T-helper 2 cell (primary cell): ENCODE measurements at places on chromosomes 7 and 10.

GRCh38 chr7:148883266-148884048 is 634 bp downstream of the EZH2 start:
- peak; percentile 52 for DNase-seq

GRCh38 chr7:50856806-50857205 is 74.1 kb upstream of the GRB10 start:
- DNase-seq, result no peak

DNA sequence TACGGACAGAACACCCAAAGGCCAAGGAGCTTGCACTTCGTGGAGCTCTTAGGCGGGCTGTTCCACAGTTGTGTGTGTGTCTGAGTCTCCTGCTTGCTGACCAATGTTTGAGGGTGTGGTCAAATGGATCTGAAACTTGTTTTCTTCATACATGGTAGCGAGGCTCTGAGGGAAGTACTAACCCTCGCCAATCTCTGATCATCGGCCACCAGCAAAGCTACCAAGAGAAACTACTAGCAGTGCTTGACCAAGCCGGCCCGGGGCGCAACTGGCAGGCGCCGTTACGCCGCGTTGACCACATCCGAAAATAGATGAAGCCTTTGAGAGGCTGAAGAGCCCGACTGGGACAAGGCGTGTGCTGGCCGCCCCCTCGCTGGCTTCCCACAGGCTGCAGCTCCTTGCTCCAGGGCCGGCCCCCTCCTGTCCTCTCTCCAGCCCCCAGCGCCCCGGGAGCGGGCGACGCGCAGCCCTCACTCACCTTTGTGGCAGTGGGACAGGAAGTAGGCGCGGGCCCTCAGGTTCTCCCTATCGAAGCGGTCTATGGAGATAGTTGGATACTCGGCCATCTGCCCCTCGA is 384 bp downstream of the DCLRE1C start:
- peak; percentile 46 for DNase-seq

DNA sequence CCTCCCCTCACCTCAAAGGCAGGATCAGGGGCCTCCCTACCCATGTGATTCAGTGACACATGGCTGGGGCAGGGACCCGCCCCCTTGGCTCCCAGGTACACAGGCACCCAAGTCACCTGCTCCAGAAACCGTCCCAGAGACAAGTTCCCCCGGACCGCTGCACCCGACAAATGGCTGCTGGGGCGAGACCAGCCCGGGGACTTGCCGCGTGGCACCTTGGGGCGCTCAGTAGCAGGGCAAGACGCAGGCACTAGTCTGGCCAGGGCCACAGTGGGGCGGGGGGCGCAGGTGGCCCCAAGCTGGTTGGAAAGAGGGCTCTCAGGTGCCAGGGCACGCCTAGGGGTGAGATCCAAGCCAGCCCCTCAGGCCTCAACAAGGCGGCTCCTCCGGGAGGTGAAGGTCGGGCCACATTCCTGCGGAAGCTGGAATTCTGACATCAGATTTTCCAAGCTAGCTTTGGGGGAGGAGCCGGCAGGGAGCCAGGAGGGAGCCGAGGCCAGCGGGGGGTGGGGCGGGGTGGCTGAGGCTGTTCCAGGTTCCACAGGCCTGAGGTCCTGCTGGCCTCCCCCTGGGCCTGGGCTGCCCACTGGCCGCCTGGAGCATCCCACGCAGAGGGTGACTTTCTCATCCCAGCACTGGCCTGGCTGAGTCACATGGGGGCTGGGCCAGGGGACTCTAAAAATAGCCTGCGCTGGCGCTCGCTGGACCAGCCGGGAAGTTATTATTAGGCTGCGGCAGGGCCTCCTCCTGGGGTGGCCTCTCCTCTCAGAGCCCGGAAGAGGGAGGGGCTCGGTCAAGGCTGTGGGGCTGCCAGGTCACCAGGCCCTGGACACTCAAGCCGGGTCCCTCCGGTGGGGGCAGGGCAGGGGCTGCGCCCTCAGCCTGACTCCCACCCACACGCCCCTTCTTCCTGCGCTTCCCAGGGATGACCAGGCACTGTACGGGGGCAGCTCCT is 20.5 kb upstream of the INPP5A start:
- no peak for DNase-seq

- DNase-seq, result no peak
Observed at GRCh38 chr10:99456931-99457288, 26.5 kb upstream of the GOT1 start.
